ENCODE measurements at places on chromosomes 2 and 18.

- DNase-seq, result no peak
Measured at GRCh38 chr18:41096504-41096903, 858.5 kb upstream of the PIK3C3 start.

- no peak for DNase-seq
Measured at GRCh38 chr2:33412920-33413319, 63.5 kb upstream of the RASGRP3 start.

GRCh38 chr2:156333951-156334495, 1.5 kb upstream of the NR4A2 start:
- no peak for DNase-seq

- no peak for DNase-seq
Measured at GRCh38 chr2:208542465-208543041, 136.0 kb downstream of the PTH2R start.

- no peak for DNase-seq
Measured at GRCh38 chr2:174300114-174300513, 34.6 kb upstream of the SP9 start.

GRCh38 chr2:214103276-214104001, 307.4 kb upstream of the VWC2L start:
- DNase-seq, result no peak

- DNase-seq, result no peak
Measured at GRCh38 chr2:96304606-96305005, 740 bp downstream of the SNRNP200 start.

GRCh38 chr18:59646228-59646962, 50.8 kb downstream of the CCBE1 start:
- no peak for DNase-seq

DNA sequence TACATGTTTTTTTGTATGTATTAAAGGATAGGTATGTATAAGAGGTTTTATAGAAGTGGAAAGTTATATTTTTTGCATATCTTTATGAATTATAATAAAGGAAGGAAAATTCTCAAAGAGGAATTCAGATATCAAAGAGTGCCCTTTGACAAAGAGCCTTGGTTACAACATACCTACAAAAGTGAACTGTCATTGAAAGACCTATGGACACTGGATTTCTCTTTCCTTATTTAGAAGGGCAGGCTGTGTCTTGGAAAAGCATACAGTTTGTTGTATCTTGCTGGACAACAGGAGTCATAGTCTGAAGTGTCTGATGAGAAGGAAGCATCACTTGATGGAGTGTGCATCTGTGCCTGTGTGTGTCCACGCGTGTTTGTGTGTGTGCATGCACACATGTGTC, 15.2 kb downstream of the UGT1A10 start:
- DNase-seq, result no peak

- DNase-seq, result no peak
Measured at GRCh38 chr2:66469214-66469902, 34.4 kb downstream of the MEIS1 start.

GRCh38 chr18:8960740-8961657, 141.5 kb upstream of the NDUFV2 start:
- DNase-seq, result no peak

DNA sequence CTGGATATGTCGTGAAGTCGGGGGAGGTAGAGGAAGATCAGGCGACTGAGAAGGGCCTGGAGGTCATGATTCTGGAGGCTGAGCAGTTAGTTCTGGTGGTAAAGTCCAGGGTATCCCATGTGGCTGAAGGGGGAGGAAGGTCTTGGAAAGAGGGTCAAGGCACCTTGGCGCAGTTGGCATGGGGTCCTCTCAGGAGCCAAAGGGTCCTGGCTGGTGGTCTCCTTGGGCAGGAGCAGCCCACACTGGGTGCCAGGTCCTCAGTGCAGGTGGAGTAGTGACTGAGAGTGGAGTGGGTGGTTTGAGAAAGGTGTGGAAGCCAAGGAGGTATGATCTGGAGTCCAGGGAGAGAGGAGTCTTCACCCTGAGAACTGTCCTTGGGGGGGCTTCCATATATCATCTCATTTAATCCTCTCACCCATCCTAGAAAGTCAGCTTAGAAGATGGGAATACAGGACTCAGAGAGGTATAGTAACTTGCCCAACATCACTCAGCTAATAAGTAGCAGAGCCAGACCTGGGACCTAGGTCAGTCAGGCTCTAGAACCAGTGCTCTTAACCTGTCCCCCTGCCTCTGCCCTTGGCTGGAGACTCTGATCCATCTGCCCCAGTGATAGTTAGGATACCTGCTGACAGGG, 24.5 kb downstream of the FBXO41 start:
- DNase-seq, result no peak

DNA sequence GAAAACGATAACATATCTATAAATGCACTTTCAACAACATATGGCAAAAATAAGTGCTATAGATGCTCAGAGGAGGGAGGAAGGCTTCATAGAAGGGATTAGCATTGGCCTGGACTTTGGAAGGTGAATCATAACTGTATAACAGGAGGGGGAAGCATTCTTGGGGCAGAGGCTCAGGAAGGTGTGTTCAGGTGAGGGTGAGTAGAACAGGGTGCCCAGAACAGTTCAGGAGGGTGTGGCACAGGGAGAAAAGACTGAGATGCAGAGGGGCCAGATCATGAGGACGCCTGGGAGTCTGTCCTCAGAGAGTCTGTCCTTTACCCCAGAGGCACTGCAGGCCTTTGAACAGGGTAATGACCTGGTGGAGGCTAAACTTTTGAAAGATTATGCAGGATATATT, 29.3 kb upstream of the MEP1B start:
- no peak for DNase-seq

DNA sequence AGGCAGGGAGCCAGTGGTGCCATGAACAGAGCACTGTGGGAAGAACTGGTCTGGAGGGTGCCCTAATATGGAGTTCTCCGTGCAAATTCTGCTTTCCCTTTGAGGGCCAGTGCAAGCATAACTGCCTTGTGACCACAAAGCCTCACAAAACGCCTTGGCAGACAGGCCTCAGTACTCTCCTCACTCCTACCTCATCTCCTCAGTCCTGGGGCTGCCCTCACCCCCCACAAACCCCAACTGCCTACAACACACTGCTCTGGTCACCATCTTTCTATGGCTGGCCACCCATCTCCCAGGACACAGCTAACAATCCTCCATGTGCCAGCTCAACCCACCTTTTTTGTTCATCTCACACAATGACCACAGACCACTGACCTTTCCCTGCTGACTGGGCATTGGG, 8.9 kb downstream of the COX5B start:
- no peak for DNase-seq

- DNase-seq, result peak; percentile 29
Measured at GRCh38 chr2:47272031-47272864, 117.1 kb upstream of the STPG4 start.

DNA sequence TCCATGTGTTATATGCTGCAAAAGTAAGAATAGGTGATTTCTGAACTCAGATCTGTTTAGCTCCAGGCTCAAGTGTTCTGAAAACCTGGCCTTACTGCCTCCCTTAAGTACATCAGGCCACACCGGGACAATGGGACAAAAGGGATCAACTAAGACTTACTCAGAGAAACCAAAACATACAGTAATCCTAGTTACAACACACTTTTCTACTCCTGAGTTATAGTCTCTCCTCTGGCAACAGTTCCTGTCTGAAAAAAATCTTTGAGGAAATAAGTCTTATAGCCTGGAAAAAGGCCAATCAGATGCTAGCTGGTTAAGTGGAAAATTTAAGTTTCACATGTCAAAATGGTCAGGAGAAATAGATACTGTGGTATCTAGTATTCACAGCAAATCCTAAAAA, 5.6 kb downstream of the METTL5 start:
- DNase-seq, result no peak
